ENCODE measurements at places on chromosomes 16 and 17.

- no peak for DNase-seq
These were observed 28.6 kb upstream of the ITGA3 start for GRCh38 chr17:50027172-50027880.

DNA sequence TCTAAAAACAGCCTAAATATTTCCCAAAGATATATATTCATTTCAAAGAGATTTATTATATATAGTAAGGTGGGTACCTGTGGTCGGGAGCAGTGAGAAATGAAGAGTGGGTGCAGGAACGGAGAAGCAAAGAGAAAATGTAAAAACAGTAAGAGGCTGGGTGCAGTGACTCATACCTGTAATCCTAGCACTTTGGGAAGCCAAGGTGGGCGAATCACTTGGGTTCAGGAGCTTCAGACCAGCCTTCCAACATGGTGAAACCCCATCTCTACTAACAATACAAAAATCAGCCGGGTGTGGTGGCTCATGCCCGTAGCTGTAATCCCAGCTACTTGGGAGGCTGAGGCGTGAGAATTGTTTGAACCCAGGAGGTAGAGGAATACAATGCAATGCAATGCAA lies 257.1 kb downstream of the BCAS3 start:
- DNase-seq = no peak

- DNase-seq = no peak
These were observed 1.5 kb upstream of the WFIKKN1 start for GRCh38 chr16:629185-629832.

DNA sequence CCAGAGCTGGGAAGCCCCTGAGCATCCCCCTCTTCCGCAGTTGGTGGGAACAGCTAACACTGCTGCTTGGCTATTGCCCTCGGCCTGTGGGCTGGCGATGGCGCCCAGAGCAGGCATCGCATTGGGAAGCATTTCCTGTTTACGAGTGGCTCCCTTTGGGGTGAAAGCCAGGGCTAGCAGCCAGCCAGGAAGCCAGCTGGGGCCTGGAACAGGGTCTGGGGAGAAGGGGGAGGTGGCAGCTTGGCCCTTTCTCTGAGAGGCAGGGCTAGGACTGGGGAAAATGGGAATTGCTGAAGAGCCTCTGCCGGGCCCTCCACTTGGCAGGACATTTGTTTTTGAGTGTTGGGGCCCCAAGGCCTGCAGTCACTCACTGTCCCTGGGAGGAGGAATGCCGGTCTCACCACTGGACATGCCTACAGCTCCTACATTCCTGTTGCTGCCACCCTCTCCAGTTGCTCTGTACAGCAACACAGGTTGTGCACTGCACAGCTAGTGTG lies 2.4 kb upstream of the MTSS2 start:
- DNase-seq = no peak

DNA sequence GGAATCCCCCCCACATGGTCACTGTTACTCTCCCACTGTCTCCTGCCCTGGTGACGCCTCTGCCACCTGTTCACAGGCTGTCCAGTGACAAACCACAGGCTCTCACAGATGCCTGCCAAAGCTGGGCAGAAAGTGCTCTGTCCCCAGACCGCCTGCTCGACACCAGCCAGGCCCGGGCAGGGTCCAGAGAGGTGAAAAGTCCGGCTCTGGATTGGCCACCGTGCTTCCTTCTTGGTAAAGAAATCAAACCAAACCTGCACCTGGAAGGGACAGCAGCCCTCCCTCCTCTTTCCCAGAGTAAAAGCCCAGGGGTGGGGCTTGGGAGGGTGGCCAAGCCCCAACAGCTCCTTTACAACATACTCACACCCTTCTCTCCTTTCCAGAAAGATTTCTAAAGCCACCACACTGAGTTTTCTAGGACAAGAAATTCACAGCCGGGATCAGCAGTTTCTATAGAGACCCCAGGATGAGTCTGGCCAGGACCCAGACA lies 6.2 kb downstream of the PCGF2 start:
- no peak for DNase-seq

- DNase-seq = no peak
These were observed 29.8 kb upstream of the LCMT1 start for GRCh38 chr16:25081702-25082101.

- no peak for DNase-seq
These were observed 98.3 kb downstream of the RPGRIP1L start for GRCh38 chr16:53605356-53605755.

DNA sequence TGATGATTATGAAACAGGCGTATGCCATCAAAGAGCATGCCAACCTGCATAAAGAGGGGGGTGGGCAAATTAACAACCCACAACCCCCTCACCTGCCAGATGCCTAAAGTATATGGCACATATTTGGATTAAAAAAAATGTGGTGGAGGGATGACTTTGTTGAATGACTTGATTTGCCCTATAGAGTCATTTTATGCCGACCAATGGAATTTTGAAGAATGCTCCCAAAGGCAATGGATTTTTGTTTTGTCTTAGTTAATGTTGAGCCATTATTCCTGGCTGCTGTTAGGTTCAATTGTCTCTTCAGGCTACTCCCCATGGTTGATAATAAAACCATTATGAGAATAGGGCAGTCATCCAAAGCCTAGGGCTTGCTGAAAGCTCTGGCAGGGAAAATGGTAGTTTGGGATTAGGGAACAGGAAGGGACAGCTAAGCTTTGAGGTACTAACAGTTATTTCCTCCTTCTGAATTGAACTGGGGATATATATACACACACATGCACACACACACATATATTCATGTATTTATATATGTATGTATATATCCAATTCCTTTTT lies 5.8 kb upstream of the CHCT1 start:
- DNase-seq = no peak

DNA sequence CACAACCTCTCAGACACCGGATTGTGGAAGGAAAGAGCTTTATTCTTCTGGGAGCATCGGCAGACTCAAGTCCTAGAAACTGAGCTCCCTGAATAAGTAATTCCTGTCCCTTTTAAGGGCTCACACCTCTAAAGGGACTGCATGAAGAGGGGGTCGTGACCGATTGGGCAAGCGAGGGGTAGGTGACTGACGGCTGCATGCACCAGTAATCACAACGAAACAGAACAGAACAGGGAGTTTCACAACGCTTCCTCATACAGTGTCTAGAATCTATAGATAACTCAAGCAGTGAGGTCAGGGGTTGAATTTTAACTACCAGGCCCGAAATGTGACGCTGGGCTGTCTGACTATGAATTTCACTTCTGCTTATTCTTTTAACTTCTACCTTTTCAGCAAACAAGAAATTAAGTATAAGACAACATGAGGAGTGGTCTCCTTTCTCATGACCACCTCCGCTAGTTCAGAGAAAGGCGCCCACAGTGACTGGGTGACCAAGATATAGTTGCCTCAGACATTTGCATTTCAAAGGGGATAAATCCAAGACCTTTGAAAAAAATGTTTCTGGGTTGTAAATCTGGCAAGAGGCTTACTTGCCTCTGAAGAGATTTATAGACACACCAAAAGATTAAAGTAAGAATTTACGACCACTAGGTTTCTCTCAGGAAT lies 88.4 kb upstream of the ATF7IP2 start:
- DNase-seq = no peak

DNA sequence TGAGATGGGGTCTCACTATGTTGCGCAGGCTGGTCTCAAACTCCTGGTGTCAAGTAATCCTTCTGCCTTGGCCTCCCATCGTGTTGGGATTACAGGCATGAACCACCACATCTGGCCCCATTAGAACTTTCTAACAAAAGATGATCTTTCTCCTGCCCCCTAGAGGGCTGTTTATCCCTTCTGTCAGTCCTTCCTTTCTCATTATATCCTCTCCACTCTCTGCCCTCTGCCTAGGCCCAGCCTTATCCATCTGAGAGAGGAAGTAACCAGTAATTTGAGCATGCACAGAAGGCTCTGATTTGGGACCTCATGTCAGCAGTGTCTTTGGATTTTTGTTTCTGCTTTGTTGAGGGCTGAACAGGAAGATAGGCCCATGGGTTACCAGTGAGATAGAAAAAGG lies 4.4 kb upstream of the DHX40 start:
- DNase-seq = no peak

DNA sequence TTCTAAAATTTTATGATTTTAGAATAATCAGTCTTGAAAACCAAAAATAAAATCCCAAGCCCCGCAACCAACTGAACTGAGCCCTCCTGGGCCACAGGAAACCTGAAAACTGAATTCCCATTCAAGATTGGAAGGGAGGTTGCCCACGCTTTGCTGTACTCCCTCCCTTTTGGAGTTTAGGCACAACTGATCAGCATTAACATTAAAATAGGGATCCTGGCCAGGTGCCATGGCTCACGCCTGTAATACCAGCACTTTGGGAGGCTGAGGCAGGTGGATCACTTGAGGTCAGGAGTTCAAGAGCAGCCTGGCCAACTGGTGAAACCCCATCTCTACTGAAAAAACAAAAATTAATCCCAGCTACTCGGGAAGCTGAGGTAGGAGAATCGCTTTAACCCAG lies 52.7 kb upstream of the NETO2 start:
- no peak for DNase-seq

- no peak for DNase-seq
These were observed 25.9 kb downstream of the HOXB1 start for GRCh38 chr17:48504953-48505352.

DNA sequence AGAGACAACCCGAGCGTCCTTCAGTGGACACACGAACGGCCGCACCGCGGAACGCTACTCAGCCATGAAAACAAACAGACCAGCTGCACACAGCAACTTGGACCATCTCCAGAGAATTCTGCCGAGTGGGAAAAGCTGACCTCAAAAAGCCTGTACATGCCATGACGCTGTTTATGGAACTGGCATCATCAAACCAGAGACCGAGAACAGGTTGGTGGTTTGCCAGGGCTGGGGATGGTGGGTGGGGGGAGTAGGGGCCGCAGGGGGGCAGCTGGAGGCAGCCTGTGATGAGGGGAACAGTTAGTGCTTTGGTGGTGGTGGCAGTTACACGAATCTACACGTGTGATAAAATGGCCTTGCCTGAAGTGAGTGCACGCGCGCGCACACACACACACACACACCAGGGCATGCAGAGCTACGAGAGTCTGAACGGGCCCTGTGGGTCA lies 169.8 kb downstream of the LAT start:
- no peak for DNase-seq

GRCh38 chr16:87584271-87584670 lies 18.0 kb upstream of the JPH3 start:
- no peak for DNase-seq

- DNase-seq = no peak
These were observed 22.0 kb downstream of the TEX14 start for GRCh38 chr17:58669853-58670252.

- no peak for DNase-seq
These were observed 446.9 kb downstream of the CA10 start for GRCh38 chr17:51711581-51711980.

DNA sequence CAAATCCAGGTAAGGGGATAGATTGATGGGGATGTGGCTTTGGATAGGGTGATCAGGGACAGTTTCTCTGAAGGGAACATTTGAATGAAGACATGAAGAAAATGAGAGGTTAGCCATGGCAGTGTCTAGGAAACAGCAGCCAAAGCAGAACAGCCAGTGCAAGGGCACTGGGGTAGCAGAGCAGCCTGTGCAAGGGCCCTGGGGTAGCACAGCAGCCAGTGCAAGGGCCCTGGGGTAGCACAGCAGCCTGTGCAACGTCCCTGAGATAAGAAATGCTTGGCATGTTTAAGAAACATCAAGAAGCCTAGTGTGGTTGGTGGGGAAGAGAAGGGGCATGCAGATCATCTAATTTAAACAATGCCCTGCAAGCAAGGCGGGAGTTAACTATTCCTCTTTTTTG lies 128.5 kb downstream of the IRX5 start:
- no peak for DNase-seq

- DNase-seq = no peak
These were observed 17.7 kb downstream of the KNOP1 start for GRCh38 chr16:19700319-19700781.

GRCh38 chr16:27725236-27726000 lies 175.5 kb downstream of the KATNIP start:
- no peak for DNase-seq

- no peak for DNase-seq
These were observed 89.0 kb upstream of the LHX1 start for GRCh38 chr17:36848008-36848902.

GRCh38 chr16:86814256-86814655 lies 235.9 kb downstream of the FOXL1 start:
- no peak for DNase-seq

DNA sequence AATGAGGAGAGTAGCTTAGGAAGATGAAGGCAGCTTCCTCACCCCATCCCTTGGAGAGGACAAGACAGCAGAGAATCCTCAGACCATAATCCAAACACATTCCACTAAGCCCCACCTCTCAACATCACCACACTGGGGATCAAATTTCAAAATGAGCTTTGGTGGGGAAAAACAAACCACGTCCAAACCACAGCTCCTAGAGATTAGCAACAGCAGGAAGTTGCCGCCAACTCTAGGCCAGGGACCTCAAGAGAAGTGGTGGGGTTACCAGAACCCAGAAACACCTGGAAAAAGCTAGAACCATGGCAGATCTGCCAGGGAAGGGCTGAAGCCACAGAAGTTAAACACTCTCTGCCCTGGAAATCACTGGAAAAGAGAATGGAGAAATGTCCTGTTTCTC lies 571.6 kb downstream of the HS3ST4 start:
- DNase-seq = no peak

GRCh38 chr16:28910086-28911031 lies 14.7 kb downstream of the RABEP2 start:
- DNase-seq = no peak

DNA sequence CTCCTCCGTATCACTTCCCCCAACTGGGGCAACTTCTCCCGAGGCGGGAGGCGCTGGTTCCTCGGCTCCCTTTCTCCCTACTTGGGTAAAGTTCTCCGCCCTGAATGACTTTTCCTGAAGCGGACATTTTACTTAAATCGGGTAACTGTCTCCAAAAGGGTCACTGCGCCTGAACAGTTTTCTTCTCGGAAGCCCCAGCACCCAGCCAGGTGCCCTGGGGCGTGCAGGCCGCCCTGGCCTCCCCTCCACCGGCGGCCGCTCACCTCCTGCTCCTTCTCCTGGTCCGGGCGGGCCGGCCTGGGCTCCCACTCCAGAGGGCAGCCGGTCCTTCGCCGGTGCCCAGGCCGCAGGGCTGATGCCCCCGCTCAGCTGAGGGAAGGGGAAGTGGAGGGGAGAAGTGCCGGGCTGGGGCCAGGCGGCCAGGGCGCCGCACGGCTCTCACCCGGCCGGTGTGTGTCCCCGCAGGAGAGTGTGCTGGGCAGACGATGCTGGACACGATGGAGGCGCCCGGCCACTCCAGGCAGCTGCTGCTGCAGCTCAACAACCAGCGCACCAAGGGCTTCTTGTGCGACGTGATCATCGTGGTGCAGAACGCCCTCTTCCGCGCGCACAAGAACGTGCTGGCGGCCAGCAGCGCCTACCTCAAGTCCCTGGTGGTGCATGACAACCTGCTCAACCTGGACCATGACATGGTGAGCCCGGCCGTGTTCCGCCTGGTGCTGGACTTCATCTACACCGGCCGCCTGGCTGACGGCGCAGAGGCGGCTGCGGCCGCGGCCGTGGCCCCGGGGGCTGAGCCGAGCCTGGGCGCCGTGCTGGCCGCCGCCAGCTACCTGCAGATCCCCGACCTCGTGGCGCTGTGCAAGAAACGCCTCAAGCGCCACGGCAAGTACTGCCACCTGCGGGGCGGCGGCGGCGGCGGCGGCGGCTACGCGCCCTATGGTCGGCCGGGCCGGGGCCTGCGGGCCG lies 1.6 kb downstream of the HIC1 start:
- no peak for DNase-seq
